ENCODE measurements at places on chromosomes 5 and 9.

DNA sequence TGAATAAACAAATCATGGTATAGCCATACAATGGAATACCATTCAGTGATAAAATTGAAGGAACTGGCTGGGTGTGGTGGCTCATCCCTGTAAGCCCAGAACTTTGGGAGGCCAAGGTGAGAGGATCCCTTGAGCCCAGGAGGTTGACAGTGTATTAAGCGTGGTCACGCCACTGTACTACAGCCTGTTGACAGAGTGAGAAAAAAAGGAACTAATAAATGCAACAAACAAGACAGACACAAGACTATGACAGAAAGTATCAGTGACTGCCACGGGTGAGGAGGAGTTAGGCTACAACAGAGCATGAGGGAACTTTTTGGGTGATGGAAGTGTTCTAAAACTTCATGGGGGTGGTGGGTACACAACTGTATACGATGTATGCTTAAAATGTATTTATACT, 2.2 kb downstream of the FNIP1 start:
- DNase-seq: no peak

GRCh38 chr5:57277085-57277484, 103.2 kb downstream of the GPBP1 start:
- DNase-seq: no peak

DNA sequence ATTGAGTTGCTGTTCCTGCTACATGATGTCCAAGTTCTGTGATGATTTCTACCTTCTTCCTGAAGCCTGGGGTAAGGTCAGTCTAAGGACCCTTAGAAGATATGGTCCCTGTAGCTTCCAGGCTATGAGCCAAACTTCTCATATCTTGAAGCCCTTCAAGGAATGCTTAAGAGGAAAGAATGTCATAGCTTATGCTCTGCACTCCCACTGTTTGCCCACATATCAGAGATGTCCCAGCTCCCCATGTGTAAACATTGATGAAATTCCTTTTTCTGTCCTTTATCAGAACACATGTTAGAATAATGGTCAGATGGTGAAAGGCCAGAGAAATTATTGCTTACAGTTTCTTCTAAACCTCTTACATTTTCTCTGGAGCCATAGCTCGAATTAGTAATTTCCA, 41.4 kb upstream of the RUSC2 start:
- no peak for DNase-seq

- no peak for DNase-seq
Measured at GRCh38 chr5:4866817-4867216, 273.3 kb upstream of the ADAMTS16 start.

Measured in H1 (cell line).